Activated naive CD4-positive, alpha-beta T cell treated with anti-CD3 and anti-CD28 coated beads, Interleukin-2, amount 50 U/mL, for 72 hours (primary cell): ENCODE measurements at places on chromosomes 3 and 15.

- DNase-seq, result no peak
Observed at GRCh38 chr3:99909714-99910495, 92.2 kb downstream of the CMSS1 start.

DNA sequence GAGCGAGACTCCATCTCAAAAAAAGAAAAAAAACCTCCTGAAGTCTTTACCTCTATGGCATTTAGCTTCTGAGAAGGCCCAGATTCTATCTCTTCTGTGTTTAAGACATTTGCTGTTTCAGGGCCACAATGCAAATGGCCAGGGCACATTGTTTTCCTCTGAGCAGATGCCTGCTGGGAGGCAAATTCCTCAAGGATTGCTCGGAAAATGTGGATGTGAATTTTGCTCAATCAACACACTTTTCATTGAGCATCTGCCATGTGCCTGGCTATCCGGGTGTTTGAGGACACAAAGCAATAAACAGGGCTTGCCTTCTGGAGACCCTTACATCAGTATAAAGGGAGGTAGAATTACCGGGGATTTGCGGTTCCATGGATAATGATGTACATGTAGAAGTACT lies 20.0 kb downstream of the TRIM71 start:
- no peak for DNase-seq

DNA sequence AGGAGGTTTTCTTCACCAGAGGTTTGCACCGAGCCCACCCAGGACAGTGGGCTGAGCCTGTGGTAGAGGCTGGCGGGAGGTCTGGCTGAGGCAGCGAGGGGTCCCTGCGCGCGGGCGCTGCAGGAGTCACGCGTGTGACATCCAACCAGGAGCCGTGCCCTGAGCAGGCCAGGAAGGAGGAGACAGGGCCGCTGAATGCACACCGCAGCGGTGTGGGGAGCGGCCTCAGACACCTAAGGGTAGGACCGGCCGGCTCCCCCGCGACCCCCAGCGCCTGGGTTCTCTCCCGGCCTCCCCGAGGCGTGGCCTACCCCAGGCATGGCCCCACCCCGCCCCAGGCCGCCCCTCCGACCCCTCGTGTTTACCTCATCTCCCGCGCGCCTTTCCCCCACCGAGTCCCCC lies 412 bp downstream of the SLC41A3 start:
- DNase-seq, result peak; percentile 40

DNA sequence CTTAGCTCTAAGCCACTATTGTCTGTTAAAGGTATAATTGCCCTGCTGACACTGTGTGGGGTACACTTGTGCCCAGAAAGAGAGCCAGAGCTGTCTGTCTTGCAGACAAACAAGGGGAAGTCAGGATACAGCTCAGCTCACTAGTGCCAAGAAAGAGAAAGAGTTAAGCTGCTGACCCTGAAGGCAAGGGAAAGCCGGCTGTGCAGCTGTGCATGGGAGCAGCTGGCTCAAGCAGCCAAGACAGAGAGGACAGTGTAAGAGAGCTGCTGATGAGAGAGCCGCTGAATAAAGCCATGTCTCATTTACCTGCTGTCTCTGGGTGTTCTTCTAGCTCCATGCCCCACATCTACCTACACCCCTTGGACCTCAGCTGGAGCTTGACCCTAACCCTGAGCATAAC lies 428.1 kb upstream of the NAALADL2 start:
- no peak for DNase-seq

DNA sequence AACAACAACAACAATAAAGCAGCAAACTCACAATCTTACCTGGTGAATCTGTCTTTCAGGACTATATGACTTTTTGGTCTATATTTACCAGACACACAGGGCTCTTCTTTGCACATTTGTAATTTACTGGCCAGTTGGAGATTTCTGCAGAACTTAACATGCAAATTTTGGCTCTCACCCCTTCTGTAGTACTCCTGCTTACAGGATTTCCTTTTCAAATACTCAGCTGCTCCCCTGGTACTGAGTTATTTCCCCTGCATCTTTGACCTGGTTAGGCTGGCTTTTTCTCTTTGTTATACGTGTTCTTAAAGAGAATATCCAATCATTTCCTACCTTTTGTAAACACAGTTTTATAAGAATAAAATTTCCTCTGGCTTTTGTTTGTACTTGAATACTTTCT lies 228.0 kb downstream of the MBNL1 start:
- DNase-seq, result no peak

- DNase-seq, result no peak
Observed at GRCh38 chr15:34984889-34985630, 3.0 kb downstream of the ZNF770 start.

GRCh38 chr3:10933805-10934481 lies 58.6 kb upstream of the SLC6A1 start:
- no peak for DNase-seq

DNA sequence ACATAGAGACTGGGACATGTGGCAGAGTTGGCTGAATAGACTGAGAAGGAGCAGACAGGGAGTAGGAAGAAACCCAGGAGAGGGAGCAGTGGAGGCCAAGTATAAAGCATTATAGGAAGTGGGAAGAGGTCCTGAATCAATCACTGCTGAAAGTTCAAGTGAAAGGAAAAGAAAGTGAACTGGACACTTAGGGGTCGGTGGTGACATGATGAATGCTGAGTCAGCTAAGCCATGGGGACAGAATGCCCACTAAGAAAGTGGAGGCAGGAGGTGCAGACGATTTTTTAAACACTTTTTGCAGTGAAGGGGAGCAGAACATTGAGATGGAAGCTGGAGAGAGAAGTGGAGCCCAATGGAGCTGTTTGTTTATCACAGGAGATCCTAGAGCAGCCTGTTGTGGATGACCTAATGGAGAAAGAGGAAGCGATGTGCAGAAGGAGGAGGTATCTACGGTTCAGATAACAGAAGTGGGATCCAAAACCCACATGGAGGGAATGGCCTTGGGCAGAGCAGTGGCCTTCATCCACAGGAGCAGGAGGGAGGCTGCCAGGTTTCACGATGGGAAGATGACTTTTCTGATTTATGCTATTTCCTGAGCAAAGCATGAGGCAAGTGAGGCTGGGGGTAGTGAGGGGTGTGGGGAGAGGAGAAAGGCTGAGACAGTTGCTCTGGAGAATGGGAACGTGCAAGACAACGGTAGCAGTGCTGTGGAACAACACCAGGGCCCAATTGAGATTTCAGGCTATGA lies 208.2 kb downstream of the RPLP1 start:
- no peak for DNase-seq

GRCh38 chr15:93460717-93461116 lies 371.7 kb upstream of the RGMA start:
- DNase-seq, result no peak

- no peak for DNase-seq
Observed at GRCh38 chr15:28006116-28006905, 92.8 kb downstream of the OCA2 start.

- DNase-seq, result no peak
Observed at GRCh38 chr15:68126396-68126795, 72.3 kb downstream of the PIAS1 start.

DNA sequence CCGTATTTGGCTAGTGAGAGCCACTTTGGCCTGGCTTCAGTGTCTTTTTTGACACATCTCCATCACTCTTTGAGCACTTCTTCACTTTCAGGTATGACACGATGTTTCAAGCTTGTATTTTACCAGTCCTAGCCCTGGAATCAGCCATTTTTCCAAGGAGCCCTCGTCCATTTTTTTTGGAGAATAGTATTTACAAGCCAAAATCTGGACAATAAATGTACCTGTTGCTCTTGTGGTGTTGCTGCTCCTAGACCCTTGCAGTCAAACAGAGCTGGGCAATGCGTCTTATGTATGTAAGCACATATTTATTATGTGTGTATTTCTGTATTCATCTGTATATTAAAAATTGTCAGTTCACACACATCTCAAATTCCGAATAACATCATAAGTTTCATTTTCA lies 231.2 kb downstream of the THSD4 start:
- DNase-seq, result no peak

GRCh38 chr3:14422016-14422963 lies 19.9 kb downstream of the SLC6A6 start:
- DNase-seq, result no peak

GRCh38 chr15:70433586-70434324 lies 329.6 kb downstream of the UACA start:
- DNase-seq, result peak; percentile 14

GRCh38 chr3:13037458-13038117 lies 35.6 kb downstream of the IQSEC1 start:
- DNase-seq, result no peak

GRCh38 chr3:110016235-110016815 lies 679.0 kb upstream of the DPPA4 start:
- DNase-seq, result no peak

- no peak for DNase-seq
Observed at GRCh38 chr3:44184319-44184953, 57.2 kb upstream of the TOPAZ1 start.

- DNase-seq, result no peak
Observed at GRCh38 chr3:71416876-71417275, 166.7 kb downstream of the FOXP1 start.

GRCh38 chr3:73559749-73560148 lies 65.0 kb downstream of the PDZRN3 start:
- DNase-seq, result no peak

DNA sequence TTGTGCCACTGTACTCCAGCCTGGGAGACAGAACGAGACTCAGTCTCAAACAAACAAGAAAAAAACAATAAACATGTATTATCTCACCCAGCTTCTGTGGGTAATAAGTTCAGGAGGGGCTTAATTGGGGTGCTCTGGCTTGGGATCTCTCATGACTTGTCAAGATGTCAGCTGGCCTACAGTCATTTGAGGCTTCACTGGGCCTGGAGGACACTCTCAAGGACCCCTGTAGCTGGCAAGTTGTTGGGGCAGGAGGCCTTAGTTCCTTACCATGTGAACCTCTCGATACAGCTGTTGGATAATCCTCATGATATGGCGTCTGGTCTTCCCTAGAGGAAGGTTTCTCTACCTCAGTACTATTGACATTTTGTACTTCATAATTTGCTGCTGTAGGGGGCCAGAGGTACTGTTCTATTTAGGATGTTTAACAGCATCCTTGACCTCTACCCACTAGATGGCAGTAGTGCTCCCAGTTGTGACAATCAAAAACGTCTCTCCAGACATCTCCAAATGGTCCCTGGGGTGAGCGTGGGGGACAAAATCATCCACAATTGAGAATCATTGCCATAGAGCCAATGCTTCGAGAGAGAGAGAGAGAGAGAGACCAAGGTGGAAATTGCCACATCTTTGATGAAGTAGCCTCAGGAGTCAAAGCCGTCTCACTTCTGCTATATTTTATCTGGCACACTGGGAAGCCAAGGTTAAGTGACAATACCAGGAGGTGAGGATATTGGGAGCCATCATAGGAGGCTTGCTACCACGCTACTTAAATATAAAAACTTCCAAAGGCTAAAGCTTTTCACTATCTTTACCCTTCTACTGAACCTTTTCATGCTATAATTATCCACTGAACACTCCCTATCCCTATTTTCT lies 23.9 kb upstream of the SLTM start:
- DNase-seq, result peak; percentile 70

GRCh38 chr3:147630921-147631415 lies 221.8 kb downstream of the ZIC1 start:
- no peak for DNase-seq

DNA sequence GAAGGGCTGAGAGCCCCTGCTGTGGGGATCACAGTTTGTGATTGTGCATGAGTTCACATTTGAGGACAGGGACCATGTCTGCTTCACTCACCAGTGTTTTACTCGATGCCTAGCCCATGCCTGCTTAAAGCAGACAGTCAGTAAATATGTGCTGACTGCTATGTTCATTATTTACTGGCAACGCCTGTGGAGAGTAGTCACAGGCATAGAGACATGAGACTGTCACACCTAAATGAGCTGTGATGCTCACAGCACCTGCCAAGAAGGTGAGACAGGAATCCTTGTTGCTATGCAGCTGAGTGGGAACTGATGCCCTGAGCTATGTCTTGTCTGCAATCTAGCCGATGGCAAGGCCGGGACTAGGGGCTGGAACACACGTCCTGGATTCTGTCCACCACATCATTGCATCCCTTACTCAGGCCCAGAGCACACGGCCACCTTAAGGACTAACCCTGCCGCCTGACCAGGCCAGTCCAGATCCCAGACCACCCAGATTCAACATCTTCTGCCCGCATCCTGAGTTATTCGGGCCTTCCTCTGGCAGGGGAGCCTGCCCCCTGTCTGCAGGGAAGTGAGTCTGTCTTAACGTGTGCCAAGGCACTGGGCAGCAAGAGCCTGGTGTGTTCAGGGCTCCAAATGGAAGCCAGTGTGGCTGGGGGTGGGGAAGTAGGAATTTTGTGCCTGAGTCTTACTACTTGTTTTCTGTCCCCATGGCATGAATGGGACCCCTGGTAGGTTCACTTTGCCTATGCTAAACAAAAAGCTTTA lies 44.8 kb downstream of the FGD5 start:
- DNase-seq, result no peak

GRCh38 chr3:158683230-158683962 lies 10.9 kb upstream of the LXN start:
- DNase-seq, result no peak

GRCh38 chr15:71093054-71094024 lies 21.9 kb upstream of the THSD4 start:
- DNase-seq, result no peak

GRCh38 chr15:77854980-77855379 lies 222.3 kb upstream of the LINGO1 start:
- DNase-seq, result peak; percentile 0

- no peak for DNase-seq
Observed at GRCh38 chr3:116164039-116164438, 281.2 kb downstream of the LSAMP start.

GRCh38 chr15:36940636-36941260 lies 159.6 kb downstream of the MEIS2 start:
- DNase-seq, result no peak

DNA sequence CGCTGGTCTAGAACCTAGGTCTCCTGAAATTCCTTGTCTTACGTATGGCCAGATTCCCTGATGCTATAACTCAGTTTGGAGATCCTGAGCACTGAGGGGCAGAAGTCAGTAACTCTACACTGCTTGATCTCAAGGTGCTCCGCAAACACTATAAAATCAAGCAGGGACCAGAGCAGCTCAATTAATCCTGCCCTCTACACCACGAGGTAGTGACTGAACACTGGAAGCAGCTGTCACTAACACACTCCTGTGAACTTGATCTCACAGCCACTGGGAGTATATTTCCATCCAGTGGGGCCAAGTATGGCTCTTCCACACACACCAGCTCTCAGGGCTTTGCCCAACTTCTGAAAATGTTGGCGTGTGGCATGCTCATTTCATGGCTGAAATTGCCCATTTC lies 51.0 kb downstream of the EDEM1 start:
- no peak for DNase-seq

GRCh38 chr3:167876620-167877281 lies 141.2 kb downstream of the SERPINI1 start:
- no peak for DNase-seq

DNA sequence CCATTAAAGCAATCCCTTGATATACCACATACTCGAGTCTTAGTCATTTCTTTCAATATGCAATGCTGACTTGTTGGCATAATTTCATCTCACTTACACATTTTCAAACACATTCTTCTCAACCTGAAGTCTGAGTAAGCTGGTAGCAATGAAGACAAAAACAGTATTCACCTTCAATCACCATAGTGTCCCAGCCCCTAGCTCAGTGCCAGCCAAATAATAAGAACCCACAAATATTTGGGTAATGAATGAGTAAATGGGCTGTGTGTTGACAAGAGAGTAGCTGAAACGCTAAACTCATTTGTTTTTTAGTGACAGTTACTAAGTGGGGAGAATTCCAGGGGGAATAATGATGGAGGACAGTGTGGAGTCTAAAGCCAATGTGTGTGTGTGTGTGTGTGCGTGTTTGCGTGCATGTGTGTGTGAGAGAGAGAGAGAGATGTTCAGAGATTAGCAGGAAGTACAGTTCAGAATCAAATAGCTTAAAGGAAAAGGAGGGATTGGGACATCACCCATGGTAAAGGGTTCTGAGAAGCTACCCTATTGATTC lies 165.7 kb downstream of the GAP43 start:
- no peak for DNase-seq

- no peak for DNase-seq
Observed at GRCh38 chr3:130686833-130687232, 59.8 kb downstream of the PIK3R4 start.
